ENCODE measurements at places on chromosomes 16 and 17.

DNA sequence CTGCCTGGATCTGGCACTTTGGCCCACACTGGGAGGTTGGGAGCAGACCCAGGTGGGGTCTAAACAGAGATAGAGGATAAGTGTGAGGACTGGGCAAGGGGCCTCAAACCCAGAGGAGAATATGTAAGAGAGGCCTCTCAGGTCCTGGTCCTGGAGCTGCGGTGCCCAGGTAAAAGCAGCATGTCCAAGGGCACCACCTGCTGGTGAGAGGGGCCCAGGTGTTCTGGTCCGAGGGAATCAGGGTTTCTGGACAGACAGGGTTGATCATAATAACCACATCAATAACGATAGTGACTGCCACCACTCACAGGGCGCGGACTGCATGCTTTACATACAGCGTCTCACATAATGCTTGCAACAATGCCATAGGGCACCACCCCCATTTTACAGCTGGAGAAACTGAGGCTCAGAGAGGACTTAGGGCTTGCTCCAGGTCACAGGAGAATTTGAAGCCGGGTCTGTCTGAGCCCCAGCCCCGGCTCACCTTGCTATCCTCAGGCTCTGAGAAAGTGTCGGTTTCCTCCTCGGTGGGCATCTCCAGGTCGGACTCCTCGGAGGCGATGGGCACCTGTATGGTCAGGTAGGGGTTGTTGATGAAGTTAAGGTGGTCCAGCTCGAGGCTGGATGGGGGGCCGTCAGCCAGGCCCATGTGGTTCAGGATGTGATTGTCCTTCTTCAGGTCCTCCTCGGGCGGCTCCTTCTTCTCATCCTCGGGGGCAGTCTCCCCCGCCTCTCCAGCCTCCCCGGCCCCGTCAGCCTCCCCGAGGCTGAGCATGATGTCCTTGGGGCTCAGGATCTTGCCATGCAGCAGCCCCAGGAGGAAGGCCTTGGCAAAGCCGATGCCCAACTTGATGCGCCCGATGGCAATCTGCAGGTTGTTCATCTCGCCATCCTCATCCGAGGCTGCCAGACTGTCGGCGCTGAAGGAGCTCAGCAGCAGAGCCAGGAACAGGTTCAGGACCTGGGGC, 19.1 kb upstream of the CD79B start:
- no peak for DNase-seq

- DNase-seq: no peak
These were observed 21.0 kb upstream of the AGRP start for GRCh38 chr16:67504031-67505021.

DNA sequence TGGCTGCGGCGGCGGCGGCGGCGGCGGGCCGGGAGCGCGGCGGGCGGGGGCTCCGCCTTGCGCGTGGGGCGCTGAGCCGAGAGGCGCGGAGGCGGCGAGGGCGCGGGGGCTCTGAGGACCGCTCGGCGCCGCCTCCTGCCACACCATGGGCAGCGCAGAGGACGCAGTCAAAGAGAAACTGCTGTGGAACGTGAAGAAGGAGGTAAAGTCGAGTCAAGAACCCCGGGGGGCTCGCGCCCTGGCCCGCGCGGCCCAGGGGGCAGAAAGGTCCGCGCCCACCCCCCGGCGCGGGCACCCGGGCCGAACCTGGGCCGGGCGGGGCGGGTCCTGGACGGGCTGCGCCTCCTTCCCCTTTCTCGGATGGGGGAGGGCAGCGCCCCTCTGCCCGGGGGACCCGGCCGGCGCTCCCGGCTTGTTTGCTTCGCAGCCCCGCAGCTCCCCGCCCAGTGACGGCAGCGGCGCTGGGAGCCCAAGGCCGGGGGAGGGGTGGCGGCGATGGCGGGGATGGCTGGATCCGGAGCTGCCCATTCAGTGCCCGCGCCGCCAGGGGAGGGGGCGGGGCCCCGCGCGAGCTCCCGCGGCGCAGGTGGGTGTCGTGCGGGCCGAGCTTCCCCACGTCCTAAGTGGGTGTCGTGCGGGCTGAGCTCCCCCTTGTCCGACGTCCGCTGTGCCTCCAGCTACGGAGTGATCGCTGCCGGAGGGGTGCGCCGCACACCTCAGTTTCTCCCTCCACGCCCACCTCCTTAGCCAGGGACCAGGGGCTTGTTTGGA, 428 bp downstream of the SGSM2 start:
- DNase-seq: peak; percentile 61

GRCh38 chr17:57982452-57983170, 5.4 kb downstream of the VEZF1 start:
- DNase-seq: no peak

GRCh38 chr17:47704116-47704515, 10.2 kb downstream of the TBKBP1 start:
- no peak for DNase-seq

DNA sequence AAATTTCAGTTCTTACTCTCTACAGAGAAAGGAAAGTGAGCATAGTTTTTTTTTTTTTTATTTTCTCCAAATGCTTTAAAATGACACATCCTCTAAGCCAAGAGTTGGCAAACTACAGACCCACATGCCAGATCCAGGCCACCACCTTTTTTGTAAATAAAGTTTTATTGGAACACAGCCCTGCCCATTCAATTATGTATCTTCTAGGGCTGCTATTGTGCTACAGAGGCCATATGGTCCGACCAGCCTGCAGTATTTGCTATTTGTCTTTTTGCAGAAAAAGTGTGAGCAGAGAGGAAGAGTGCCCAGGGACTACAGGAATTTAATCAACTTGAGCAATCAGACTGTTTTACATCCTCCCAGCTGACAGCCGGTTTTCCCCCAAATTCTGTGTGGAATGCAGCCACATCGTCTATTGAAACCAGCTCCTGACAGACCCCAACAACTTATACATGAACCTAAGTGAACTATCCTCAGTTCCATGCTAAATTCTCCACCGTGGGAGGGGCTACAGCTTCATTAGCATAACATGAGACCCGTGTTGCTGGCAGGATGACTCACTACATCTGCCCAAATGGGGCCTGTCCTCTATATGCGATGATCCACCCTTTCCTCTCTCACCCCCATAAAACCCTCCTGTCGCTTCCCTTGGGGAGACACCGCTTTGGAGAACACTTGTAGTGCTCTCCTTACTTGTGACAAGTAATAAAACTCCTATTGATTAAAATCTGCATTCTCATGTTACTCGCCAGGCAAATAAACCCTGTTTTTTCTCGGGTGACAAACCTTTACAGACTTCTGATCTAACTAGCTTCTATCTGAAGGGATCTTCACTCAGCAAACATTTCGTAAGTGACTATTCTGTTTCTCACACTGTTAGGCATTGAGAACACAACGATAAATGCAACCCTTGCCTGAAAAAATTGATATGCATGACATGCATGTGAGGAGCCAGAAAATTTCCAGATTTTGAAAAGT, 149.4 kb upstream of the HS3ST3A1 start:
- DNase-seq: no peak

GRCh38 chr16:17529982-17530760, 59.4 kb upstream of the XYLT1 start:
- DNase-seq: no peak

- no peak for DNase-seq
These were observed 69.5 kb downstream of the CMIP start for GRCh38 chr16:81514041-81514559.

GRCh38 chr17:57517632-57518456, 227.3 kb downstream of the CCDC182 start:
- DNase-seq: no peak

GRCh38 chr16:68658341-68658973, 13.3 kb downstream of the CDH3 start:
- DNase-seq: no peak

- no peak for DNase-seq
These were observed 472 bp upstream of the NME2 start for GRCh38 chr17:51165680-51166197.

DNA sequence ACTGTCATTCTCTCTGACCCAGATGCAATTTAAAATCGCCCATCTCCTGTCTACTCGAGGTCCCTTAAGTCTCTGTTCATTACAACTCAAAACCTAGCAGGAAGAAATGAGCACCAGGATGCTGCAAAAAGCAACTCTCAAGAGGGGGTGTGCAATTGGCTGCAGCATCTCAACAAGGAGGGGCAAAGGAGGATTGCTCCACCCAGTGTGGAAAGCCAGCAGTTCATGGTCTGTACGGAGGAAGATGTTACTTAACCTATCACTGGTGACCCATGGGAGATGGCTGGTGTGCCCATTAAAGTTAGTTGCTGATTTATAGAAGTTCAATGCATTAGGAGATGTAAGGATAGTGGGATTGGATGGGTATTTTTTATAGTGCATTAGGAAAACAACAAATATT, 147.4 kb downstream of the CDK5R1 start:
- DNase-seq: no peak

GRCh38 chr17:83183145-83183948, 103.9 kb downstream of the METRNL start:
- no peak for DNase-seq

All from retina (tissue), 1 donor.